Karpas-422 (cell line): ENCODE measurements at places on chromosomes 12 and 14.

DNA sequence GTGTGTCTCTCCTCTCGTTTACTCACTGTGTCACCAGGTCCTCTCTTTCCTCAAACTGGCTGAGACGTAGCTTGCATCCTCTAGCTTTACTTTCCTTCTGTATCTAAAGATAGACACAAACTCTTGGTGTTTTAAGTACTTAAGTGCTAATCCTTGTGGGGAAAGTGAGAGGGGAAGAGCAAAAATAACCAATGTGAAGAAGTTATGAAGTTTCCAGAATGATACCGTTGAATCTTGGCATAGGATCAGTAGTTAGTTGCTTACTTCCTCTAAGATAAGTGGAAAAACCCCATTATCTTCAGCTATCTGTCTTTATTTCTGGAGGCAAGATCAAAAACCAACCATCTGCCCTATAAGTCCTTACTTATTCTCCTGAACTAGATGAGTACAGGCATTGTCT lies 10.6 kb downstream of the FAR2 start:
- DNase-seq = no peak

DNA sequence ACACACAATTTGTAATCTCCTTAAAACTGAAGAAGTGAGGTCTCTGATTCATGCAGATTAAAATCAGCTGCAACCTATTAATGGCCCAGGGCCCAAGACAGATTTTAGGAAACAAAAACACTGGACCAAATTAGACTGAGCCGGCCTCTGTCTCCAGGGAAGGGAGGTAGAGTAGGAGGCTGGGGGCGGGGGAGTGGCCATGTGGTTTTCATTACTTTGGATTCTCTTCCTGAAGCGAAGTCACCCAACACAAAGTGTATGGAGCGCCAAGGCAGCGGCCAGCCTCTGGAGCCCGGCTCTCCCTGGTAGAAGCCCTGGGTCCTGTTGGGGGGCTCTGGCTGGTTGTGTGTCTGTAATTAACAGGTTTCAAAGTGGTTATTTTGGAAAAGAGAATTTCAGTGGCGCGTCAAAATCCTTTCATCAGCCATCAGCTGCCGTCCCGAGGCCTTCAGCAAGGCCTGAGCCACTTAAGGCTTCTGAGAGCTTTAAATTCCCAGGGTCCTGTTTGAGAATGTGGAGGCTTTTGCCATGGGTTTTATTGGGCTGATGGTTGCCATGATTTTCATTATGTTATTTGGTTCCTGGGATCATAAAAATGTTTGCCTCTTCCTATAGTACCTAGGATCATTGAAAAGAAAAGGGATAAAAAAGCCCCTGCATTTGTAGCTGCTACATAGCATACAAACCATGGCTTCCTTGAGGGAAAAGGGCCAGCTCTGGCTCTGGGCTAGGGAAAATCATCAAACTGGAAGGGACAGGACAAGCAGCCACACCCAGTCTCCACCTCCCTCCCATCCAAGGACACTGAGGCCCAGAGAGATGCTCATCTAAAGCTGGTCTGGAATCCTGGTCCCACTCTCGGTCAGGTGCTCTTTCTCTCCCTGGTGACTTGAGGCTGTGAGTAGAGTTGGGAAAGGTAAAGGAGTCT lies 282.4 kb downstream of the ZFP36L1 start:
- DNase-seq = no peak

- DNase-seq = no peak
These were observed 48.0 kb downstream of the TMEM116 start for GRCh38 chr12:111964935-111965334.

DNA sequence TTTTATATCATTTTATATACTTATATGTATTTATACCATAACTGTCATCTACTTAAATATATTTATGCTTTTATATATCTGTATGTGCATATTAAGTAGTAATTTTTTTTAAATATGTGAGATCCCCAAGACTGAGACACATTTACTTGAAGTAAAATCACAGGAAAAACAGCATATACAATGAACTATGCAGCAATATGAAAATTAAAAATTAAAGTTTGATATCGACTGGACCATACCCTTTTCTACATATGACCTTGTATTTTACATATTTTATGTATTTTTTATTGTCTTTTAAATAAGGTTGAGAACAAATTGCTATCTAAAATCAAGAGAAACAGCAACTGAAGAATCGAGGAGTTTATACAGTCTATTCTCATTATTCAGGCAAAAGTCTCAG lies 50.0 kb downstream of the TSPAN19 start:
- DNase-seq = no peak

DNA sequence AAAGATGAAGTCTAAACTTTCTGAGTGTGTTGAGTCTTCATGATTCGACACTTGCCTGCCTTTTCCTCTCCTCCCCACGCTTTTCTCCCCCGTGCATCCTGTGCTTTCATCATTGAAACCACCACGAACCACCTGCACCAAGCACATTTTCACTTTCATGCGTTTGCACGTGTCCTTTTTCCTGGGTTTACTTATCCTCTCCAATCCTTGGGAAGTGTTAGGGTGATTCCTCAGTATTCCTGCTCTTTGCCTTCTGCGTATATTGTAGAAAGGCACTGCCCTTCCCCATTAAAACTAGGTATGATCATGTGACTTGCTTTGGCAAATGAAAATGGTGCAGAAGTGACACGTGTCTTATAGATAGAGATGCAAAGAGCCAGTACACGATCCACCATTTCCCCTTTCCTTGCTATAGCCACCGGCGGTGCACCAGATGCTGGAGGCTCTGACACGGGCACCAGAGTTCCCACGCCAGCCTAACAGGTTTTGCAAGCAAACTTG lies 106.6 kb downstream of the BRMS1L start:
- no peak for DNase-seq

- no peak for DNase-seq
These were observed 54.2 kb downstream of the FNTB start for GRCh38 chr14:65040666-65041433.

DNA sequence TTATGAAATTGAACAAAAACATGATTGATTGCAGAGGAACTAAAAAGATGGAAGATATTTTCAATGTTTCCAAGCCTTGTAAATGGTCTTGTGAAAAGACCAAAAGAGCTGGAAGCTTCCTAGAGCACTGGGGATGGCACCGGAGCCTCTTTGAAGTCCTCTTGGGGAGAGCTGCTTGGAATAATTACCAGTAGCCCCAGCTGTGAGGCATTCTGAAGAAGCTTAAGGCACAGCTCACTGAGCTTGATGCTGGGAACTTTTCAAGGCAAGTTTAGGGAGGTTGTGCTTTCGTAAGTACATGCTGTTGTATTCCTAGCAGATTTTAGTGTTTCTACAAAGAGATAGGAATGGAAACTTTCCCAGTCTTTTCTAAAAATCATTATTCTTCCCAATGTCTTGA lies 13.9 kb downstream of the PDZRN4 start:
- DNase-seq = no peak
